ENCODE measurements at places on chromosomes 3 and 15.

DNA sequence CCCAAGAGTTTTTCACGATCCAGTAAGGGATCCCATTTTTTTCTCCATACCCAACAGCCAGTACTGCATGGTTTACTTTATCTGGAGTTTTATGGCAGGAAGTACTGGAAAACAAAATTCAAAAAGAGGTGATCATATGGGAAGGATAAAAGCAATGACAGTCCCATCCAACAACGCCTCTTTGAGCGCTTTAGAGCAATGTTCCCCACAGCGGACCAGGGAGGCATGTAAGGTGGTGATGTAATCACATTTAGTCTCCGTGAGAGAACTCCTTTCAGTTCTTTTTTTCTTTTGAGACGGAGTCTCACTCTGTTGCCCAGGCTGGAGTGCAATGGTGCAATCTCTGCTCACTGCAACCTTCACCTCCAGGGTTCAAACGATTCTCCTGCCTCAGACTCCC, 21.8 kb downstream of the CTSH start:
- no peak for DNase-seq

GRCh38 chr3:168239287-168239686, 143.6 kb upstream of the GOLIM4 start:
- DNase-seq, result no peak

DNA sequence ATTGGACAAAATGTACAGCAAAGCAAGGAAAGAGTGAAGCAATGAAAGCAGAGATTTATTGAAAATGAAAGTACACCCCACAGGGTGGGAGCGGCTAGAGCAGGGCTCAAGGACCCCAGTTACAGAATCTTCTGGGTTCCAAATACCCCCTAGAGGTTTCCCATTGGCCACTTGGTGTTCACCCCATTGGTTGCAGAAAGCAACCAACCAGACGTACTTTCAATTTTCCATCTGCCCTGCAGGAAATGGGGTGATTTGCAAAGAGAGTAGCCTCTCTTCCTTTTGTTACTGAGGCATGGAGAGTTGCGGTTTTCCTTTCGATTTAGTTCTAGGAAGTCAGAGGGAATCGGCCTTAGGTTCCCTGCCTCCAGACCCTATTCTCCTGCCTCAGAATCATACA, 2.4 kb downstream of the PML start:
- peak; percentile 44 for DNase-seq

DNA sequence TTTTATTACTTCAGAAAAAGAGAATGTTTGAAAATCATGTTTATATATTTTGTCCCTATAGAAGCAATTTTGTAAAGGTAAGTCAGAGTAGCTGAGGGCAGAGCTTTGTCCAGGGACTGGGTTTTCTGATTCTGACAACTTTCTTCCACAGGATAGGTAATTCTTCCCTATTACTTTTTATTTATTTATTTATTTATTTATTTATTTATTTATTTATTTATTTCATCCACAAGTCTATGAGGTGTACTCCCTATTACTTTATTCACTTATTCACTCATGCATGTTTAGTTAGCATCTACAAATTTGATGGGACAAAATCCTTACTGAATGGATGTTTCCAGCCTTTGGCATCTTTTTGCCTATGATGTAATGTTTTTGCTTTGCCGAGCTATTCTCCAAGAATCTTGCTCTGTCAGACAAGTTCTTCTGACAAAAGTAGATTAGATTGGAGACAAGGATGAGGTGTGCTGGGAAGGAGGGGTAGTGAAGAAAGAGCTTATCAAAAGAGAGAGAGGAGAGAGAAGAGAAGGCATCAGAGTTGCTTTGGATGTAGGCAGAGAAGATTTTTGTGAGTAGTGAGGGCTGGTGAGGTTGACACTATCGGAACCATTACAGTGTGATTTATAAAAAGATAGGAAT, 119.4 kb downstream of the SPATA16 start:
- no peak for DNase-seq

GRCh38 chr3:153980252-153980590, 141.0 kb upstream of the ARHGEF26 start:
- no peak for DNase-seq

DNA sequence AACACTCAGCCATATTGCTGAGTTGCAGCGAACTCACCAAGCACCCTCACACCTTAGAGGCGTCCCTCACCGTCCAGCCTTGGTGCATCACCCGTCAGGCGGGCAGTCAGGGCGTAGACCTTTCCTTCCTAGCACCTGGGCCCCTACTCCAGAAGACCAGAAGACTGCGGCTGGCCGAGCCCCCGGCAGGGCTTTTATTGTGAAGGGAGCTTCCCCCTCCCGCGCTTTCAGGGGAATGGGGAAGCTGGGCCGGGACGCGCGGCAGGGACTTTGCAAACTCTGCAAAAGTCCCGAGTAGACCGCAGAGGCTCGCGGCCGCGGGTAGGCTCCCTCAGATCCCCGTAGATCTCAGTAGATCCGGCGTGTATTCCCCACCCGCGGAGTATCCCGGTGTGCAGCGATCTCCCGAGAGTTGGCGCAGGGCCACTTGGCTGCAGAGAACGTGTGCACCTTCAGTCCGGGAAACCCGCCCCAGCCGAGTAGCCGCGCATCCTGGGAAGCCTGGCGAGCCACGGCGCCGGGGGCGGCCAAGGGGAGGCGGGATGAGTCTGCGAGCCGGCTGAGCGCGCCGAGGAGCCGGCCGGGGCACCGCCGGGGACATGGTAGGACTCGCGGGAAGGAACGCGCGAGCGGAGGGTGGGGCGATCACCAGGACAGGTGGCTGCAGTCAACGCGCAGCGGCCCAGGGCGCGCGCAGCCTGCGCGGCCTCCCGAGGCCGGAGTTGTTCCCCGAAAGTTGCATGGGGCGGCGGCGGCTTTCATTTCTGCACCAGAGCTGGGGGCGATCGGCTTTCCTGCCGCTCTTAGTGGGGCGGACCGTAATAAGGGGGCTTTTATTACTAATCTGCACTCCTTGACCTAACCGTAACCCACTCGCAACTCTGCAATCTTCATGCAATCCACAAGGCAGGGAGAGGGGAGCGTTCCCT, at the start of gene GASK1A:
TSS of gene GASK1A (plus strand) at position 268 of the 929 bp plus-strand sequence. CDS start at position 600, 332 bp downstream.
- peak; percentile 34 for DNase-seq

- no peak for DNase-seq
Observed at GRCh38 chr3:133525435-133525834, 48.1 kb upstream of the CDV3 start.
